ENCODE measurements at places on chromosomes 7 and 10. TPM values are rescaled to one million over a fixed set of nuclear protein-coding genes. Genes with fewer than 3 reads are reported as not detected.

DNA sequence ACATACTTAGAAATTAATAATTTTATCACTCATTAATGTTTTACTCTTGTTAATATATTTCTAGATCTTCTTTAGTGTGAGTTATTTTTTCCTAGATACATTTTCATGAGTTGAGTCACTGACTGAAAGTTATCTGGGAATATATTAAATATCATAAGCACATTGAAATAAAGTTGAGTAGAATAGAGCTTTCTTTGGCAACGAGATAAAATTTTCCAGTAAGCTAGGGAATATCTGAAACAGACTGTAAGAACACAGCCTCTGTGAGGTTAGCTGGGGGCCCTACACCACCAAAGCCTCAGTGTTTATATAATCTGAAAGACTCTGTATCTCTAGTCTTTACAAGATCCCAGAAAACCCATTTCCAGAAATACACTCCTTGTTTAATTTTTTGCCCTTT lies 347.8 kb upstream of the PLXDC2 start:
- DNase-seq: peak; percentile 61

Gene ACSM6
- not detected for polyA plus RNA-seq

Gene TET1
- 10.8 TPM for polyA plus RNA-seq

Gene NPFFR1
- 0.09 TPM for polyA plus RNA-seq

Measured in hindlimb muscle (tissue), 1 donor.